Activated naive CD4-positive, alpha-beta T cell treated with anti-CD3 and anti-CD28 coated beads, Interleukin-2, amount 50 U/mL, for 16 hours (primary cell): ENCODE measurements at places on chromosomes 5 and 9.

DNA sequence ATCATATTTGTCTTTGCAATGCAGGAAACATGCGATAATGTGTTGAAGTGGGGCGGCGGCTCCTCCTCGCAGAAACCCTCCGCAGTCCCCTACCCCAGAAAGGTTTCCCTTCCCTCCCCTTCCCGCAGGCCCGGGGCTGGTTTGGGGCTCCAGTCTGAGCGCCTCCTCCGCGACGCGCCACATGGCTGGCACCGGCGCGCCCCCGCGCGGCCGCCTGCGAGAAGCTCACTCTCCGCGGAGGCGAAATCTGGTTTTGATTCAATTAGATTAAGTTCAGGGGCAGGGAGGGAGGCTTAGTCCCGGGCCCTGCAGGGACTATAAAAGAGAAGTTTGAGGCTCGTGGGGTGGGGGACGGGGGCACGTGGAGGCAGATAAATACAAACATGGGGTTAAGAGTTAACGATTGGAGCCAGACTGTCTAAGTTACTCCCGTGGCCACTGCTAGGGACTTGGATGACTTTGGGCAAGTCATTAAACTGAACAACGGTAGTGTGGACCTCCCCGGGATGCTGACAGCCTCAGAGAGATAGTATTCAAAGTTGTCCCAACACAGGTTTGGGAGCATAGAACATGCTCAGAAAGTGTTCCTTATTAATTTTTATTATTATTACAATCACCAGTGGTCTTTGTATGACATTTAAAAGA lies 69.4 kb downstream of the MSX2 start:
- peak; percentile 33 for DNase-seq

DNA sequence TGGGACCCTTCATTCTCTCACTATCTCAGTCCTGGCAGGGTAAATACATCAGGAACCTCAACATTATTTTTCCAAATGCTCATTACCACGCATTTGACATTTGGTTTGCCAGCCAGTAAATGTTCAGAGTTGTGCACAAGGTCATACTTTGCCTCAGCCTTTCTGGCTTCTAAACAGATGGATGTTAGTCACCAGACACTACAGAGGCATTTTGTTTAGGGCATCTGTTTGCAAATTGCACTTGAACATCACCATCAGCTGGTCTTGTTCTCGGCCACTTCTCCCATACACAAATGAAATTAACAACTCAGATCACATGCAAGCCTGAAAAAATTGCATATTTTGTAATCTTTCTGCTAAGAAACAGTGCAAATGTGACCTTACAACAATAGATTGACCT lies 75.0 kb upstream of the SLC1A1 start:
- no peak for DNase-seq

GRCh38 chr5:95891499-95891898 lies 69.0 kb upstream of the GLRX start:
- DNase-seq, result no peak

- no peak for DNase-seq
Observed at GRCh38 chr5:72658761-72659540, 151.7 kb upstream of the ZNF366 start.

GRCh38 chr9:89309608-89310474 lies 1.2 kb upstream of the CKS2 start:
- no peak for DNase-seq

DNA sequence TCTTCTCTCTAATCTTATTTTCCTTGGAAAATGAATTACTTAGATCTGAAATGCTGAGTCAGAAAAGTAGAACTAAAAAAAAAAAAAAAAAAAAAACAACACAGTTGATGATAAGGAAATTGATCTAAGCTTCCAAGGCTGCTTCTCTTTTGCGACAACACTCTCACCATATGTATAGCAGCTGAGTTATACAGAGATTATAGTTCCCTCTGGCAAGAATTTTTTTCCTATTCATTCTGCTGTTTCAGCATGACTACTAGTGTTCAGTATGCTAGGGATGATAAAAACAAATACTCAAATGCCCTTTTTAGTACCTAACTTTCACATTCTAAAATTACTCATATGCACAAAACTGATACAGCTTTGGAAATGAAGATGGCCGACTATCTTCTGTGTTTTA lies 267.3 kb downstream of the MLLT3 start:
- DNase-seq, result no peak

- no peak for DNase-seq
Observed at GRCh38 chr5:11904265-11904906, at the start of gene CTNND2. TSS of gene CTNND2 (minus strand) at chr5:11904446. CDS start at chr5:11903853, 593 bp downstream.

DNA sequence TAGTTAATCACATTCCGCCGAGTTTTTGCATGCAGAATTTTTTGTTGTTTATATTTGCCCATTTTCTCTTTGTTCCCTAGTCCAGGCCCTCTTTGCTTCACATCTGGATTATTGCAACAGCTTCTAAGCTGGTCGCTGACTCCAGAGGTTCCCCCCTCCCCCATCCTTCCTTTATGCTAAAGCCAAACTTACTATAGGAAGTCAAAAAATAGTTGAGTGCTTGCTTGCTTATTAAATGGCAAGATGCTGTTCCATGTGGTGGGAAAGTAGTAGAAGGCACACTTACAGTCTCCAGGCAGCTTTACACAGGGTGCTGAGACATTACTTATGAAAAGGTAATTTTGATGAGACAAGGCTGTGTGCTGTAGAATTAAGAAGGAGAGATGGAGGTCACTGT lies 1.3 kb downstream of the ZBTB34 start:
- DNase-seq, result no peak

DNA sequence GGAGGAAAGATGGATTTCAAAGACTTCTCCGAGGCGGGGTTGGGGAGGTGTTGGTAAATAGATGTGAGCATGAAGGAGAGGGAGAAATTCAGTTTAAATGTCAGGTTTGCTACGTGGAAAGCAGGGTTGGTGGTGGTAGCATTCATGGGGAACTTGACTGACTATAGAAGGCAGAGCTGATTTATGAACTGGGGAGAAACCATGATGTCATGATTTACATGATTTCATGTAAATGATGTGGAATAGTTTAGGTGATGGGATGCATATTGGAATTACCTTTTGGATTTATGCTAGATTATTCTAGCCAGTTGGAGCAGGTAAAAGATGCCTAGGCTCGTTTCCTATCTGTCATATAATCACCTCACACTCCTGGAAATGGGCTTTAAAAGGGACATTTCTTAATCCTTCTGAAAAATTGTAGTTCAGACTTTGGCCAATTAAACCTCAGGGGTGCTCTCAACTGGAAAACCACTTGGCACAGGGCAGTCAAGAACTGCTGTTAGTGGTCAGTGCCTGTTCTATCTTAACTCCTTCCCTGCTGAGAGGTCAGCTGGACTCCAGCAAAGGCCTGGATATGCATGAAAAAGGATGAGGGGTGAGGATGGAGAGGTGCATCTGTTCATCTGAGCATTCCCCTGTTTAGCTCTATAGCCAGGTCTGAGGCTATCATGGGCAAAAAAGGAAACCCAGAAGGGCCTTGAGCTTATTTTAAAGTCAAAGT lies 50.1 kb upstream of the BASP1 start:
- DNase-seq, result no peak

DNA sequence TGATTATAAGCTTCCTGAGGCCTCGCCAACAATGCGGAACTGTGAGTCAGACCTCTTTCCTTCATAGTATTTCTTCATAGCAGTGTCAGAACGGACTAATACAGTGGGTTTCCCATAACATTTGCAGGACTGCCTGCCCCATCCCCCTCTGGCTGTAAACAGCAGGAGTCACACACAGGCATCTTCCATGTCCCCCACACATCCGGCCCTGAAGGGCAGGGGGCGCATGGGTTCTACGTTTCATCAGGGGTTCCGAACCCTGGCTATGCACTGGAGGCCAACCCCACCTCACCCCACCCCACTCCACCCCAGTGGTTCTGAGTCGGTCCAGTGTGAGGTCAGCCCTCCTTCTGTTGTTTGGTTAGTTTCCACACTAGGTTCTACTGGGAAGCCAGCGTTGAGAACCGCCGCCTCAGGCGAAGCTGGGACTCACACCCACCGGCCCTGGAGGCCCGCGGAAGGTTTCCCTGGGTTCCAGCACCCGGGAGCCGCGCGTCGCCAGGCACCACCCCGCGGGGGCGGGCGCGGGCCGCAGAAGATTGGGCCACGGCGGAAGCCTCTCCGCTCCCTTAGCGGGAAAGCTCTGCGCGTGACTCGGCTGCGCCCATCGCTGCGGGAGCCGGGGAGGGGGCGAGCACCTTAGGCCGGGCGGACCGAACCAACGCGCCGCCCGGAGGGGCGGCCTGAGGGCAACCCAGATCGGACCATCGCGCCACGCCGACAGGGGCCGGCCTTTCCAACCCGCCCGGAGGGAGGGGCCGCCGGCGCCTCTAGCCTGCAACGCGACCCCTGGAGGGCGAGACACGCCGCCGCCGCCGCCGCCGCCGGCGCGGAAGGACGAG lies at the start of gene RUSC2:
TSS of gene RUSC2 (plus strand) at position 799 of the 842 bp plus-strand sequence. CDS start 56,411 bp downstream, outside the sequence.
- peak; percentile 56 for DNase-seq

DNA sequence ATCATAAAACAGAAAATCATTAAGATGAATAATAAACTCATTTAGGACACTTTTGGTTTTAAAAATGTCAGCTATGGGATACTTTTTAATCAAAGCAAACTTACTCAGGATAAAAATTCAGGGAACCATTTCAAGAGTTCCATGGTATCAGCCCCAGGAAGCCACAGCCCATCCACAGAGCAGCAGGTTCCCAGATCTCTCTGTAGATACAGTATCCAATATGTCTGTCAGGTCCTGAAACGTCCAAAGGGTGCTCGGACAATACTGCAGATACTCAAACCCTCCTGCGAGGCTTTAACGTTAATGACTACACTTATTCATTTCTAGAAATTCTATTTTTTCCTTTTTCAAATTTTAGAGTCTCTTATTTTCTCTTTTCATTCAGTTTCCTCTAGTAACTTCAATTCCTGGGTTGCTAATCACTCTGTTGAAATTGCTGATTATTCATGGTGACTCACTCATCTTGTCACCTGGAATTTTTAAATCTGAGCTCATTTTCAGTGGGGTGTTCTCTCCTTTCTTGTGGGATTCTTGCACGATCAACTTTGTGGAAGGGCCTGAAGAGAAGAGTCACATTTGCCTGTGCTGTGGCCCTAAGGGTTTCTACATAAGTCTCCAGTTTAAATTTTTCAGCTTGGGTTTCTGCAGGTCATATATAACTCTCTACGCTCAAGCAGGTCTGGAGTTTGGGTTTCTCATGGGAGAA lies 435.8 kb downstream of the CTNND2 start:
- DNase-seq, result no peak

- DNase-seq, result no peak
Observed at GRCh38 chr9:76592091-76592973, 133.3 kb downstream of the GCNT1 start.

- no peak for DNase-seq
Observed at GRCh38 chr5:177469750-177470525, 3.5 kb downstream of the DBN1 start.

GRCh38 chr5:87151547-87151946 lies 116.1 kb upstream of the RASA1 start:
- no peak for DNase-seq

DNA sequence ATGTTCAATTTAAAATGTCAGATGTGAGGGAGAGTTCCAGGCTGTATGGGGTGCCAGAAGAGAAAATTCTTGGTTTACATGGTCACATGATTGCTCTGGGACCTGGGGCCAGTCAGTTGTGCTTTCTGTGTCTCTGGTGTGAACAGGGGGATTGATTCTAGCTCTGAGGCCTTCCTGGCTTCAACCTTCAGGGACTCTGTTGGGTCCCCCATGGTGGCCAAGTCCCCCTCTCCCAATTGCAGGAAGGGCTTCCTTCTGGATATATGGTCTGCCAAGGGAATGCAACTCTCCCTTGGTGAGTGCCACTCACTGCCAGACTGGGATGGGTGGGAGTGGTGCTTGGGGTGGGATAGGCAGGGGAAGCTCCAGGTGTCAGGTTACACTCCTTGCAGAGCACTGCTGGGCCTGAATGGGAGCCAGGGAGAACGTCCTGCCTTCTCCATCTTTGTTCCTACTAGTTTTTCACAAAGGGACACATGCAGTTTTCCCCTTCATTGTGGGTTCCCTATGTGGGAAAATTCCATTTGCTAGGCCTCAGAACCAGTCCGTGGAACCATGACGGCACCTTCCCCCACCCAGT lies 153.2 kb downstream of the MELK start:
- DNase-seq, result no peak

GRCh38 chr9:136985853-136986252 lies 3.1 kb downstream of the LCNL1 start:
- DNase-seq, result no peak

DNA sequence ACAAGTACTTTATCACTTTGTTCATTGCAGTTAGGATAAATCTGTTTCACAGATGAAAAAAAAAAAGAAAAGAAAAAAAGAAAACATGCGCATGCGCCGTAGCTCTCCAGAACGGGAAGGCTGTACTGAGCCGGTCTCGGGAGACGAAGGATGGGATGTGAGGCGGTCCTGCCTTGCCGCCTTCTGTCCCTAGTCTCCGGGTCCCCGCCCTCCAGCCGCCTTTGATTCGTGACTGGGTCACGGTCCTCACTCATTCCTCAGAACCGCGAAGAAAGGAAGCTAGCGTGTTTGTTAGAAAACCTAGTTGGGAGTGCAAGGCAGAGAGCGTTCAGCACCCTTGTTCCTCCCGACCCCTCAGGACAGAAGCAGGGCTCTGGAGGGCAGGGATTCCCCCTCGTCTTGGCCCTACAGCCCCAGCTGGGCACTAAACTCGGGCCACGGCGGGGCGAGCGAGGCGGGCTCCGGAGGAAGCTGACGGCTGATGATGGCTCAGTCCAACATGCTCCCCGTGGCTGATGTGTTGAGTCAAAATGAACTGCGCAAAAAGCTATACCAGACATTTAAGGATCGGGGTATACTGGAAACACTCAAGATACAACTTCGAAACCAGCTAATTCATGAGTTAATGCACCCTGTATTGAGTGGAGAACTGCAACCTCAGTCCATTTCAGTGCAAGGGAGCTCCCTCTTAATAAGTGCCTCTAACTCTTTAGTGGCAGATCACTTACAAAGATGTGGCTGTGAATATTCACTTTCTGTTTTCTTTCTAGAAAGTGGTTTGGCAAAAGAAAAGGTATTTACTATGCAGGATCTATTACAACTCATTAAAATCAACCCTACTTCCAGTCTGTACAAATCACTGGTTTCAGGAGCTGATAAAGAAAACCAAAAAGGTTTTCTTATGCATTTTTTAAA lies 40.0 kb downstream of the CPLANE1 start:
- no peak for DNase-seq

DNA sequence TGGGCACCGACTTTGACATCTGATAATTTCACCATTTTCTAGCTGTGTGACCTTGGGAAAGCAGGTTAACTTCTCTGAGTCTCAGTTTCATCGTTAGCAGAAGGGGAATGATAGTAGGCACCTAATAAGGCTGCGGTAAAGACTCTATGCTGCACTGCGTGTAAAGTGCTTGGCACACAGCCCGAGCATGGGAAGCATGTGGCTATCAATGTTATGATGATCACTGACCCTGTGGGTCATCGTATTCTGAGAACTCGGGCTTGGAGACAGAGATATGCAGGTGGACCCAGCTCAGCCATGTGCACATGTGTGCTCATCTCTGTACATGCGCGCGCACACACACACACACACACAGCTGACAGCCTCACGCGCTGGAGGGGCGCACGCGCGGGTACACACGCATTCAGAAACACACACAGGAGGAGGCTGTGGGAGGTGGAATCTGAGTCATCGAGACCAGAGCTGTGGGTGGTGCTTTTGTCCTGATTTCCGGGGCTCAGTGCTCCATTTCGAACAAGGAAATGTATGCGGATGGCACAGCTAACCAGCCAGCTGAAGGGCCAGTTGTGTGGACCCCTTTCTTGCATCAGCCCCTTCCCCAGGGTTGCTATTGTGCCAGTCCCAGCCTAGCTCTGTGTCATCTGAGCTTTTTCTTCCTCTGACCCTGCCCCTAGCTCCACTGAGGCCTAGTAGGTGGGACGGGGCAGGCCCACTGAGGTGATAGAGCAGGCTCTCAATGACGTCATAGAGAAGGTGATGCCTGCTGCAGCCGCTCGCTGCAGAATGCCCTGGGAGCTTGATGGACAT lies 11.1 kb upstream of the ARAP3 start:
- peak; percentile 81 for DNase-seq
